ENCODE measurements at places on chromosomes 12 and 14.

DNA sequence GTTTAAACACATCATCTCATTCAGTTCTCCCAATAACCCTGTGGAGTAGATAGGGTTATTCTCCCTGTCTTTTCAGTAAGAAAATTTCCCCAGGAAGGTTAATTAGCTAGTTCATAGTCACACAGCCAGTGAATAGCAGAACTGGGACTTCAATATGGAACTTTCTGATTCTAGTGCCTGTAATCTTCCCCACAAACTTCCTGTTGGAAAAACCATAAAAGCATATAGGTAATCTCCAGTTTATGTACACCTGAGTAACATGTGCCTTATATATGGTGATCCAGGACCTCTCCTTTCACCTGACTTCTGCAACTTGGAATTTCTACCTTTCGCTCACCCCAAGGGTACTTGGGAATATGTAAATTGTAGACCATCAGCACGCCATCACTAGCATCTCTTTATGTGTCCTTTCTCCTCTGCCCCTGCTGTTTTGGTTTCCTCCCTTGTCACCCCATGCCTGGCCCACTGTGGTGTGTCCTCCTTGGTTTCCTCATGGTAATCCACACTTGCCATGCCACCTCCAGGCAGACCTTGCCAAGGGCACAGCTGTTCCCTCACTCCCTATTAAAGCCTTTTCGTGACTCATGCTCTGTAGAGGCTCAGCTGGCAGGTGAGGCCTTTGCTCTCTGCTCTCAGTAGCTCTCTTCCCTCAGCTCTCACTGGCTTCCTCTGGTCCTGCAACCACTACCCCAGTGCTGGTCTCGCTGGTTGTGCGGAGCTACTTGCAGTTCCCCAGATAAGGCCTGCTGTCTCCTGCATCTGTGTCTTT lies 16.7 kb downstream of the TBC1D30 start:
- DNase-seq, result no peak

GRCh38 chr12:44015333-44015941 lies 179.6 kb downstream of the TMEM117 start:
- DNase-seq, result peak; percentile 45

DNA sequence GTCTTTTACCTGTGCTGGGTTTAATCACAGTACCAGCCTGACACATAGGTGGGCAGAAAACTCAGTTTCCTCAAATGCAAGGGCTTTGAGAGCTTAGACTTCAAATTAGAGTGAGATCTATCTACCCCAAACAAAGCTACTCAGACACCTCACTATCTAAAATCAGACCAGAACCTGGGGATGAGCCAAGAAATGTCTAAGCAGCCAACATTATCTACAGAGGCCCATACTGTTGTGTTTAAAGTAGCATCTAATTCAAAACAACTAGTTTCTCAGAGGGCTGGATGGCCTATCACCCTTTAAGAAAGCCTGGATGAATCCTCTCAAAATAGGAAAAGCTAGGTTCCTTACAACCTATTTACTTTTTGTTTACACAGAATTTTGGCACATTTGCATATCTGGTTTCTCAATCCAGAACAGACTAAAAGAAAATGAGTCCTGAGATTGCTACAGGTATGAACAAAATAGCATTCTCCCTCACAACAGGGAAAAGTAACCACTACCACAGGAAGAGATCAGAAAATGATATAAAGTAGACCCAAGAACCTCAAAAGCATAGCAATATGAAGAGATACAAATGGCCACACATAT lies 142.4 kb downstream of the ZFP36L1 start:
- no peak for DNase-seq

DNA sequence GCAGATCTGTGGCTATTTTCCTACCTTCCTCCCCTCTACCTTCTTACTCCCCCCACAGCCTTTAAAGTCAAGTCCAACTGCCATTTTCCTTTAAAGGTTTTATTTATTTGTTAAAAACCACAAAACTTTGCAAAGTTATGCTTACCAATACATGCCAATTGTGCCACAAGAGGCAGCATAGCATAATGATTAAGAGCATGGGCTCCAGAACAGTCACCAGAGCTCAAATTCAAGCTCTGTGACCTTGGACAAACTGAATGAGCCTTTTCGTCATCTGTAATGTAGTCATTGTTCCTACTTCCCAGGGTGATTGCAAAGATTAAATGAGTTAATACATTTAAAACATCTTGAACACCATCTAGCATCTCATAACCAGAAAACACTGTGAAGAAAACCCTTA lies 13.0 kb upstream of the FMNL3 start:
- no peak for DNase-seq

GRCh38 chr12:68623984-68624383 lies 13.3 kb downstream of the RAP1B start:
- DNase-seq, result no peak

DNA sequence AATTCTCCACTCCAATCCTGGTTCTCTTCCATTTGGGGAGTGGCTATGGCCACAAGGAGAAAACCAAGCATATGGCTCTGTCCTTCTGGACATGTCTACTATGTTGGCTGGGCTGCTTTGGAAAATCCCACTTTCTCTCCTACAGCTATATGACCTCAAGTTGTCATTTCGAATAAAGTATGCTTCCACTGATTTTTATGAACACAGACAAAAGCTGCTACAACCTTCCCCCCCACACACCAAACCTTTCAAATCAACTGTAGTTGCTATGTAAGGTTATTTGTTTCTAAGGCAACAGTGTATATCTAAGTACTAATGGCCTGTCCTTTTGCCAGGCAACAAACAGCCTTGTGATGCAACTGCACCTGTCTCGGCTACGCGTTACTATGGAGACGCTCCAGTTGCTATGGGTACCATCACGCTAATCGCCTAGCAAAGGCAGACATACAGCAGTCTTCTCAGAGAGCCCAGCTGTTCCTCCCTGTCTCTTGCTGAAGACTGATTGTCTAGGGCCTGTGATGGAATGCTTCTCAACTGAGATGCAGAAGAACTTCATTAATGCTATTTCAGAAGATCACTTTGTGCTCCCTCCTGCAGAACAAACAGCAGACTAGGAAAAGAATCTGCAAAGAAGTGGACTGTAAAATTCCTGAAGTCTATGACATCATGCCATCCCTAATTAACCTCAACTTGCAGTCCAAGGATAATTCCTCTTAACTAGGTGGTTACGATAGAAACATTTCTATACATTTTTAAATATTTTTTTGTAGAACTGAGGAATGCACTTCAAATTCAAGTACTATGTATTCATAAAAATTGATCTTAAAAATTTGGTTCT lies 67.6 kb downstream of the FOXN3 start:
- DNase-seq, result no peak

- no peak for DNase-seq
Measured at GRCh38 chr14:92652413-92653151, 95.8 kb downstream of the LGMN start.

DNA sequence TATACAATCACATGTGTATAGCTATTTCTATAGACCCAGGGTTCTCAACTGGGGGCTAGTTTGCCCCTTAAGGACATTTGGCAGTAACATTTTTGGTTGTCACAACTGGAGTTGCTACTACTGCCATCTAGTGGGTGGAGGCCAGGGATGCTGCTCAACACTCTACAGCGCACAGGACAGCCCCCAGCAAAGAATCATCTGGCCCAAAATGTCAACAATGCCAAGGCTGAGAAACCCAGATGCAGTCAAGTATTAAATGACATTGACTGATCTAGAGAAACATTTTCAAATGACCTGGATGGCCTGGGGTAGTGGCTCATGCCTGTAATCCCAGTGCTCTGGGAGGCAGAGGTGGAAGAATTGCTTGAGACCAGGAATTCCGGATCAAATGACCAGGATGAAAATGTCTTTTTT lies 5.8 kb downstream of the WSB2 start:
- DNase-seq, result peak; percentile 88

DNA sequence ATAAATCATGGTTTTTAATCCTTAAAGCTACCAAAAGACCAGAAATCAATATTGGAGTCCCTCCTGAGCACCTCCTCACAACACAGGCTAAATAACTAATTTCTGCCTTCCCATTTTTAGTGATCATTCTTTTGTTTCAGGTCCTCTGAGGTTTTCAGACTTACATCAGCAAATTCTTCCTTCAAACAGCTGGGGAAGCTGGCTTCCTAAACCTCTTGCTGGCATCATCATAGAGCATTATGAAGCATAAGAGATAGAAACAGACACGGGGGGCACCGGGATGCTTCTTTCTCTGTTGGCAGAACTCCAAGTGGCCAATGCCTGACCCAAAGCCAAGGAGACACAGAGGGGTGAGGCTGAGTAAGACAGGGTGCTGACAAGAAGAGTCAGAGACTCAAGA lies 47.9 kb upstream of the DBX2 start:
- no peak for DNase-seq

GRCh38 chr14:38775986-38776385 lies 327.0 kb downstream of the SEC23A start:
- no peak for DNase-seq

DNA sequence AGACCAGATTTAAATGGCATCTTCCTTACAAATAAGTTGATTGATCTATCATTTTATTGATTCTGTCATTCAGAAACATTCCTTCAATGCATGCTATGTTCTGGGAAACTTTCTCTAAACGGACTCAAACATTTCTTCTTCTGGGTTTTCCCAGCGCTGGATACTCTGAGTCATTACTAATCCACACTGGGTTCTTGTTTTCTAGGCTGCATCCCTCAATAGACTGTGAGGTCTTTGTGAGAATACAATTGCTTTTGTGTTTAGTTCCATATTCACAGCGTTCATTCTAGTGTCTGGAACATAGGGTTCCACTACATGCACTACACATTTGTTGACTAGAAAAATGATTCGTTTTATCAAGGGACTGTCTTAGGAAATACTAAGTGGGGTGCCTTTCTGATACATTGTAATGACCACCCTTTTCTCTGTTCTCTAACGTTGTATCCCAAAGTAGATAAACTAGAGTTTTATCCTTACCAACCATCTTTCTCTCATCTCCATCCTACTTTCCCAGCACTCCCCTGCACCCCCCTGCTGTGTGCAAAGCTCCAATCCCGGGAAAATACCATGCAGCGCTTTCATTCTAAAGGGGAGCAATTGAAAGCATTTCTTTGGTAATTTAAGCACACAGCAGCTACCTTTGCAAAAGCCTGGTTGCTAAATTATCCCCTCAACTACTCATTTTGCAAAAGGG lies 878.7 kb downstream of the DIO2 start:
- no peak for DNase-seq

GRCh38 chr14:104304451-104305351 lies 166.3 kb downstream of the KIF26A start:
- no peak for DNase-seq

All from RCC 7860 (cell line).